Stimulated activated CD8-positive, alpha-beta memory T cell treated with anti-CD3 and anti-CD28 coated beads, Interleukin-4, amount 100 ng/mL, for 1 hour (primary cell): ENCODE measurements at places on chromosomes 16 and 17.

DNA sequence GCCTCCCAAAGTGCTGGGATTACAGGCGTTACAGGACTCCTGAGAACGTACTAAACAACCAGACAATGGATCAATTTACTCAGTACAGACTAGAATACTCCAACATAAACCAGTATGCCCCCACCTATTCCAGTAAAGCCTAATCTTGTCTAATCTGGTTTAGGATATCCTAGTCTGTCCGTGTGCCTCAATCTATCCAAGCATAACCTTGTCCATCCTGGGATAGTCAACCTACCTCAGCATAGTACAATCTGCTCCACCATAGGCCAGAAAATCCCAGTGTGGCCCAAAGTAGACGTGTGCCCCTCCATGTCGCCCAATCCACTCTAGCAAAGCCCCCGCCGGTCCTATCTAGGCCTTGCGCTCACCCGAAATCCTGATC, 625 bp downstream of the DVL2 start:
- DNase-seq = no peak

DNA sequence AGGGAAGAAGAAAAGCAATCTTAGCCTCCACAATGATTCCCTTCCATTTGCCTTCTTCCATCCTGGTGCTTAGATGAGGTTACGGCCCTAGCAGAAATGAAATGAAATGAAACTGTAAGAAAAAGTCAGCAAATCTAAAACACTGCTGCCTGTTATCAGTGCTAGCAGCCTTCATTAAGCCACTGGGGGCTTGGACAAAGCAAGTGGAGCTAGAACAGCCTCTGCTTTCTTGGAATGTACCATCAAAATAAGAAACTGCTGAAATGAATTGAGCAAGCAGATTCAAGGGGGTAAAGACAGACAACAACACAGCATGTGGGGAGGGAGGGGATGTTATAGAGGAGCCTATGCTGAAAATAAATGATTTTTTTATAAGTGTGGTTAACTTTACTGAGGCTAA, 5.1 kb downstream of the ANKFN1 start:
- no peak for DNase-seq

DNA sequence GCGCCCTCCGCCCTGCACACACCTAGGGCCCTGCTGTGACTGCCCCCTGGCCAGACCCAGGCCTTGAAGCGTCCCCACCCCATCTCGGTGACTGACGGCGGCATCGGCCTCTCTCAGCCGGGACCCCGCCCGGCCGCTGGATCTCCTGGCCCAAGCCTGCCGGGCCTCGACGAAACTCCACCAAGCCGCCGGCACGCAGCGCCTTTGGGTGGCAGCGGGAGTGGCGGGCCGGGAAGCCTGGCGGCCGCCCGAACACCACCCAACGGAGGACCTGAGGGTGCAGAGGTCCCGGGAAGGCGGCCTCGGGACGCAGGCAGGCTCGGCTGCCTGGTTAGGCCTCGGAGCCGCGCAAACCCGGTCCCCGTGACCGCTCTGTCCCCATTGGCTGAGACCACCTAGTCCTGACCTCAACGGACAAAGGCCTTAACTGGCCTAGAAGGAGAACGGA, 12.0 kb upstream of the TMEM97 start:
- DNase-seq = no peak

DNA sequence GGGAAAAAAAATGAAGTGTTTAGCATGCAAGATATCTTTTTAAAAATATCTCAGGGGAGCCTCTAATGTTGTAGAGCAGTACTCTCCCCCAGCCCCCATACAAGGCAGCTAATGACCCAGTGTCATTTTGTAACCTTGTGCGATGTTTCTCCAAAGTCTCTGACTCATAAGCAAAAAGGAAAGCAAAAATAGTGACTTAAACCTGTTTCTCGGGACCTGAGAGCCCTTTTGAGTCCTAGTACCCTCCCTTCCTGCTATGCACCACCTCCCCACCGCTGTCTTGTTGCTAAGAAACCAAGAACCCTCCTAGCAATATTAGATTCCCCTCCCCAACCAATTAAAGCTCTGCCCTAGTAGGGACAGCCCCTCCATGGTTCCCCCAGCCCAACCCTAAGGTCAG, 2.8 kb downstream of the MYCBPAP start:
- DNase-seq = no peak

- DNase-seq = no peak
Observed at GRCh38 chr17:27960183-27960849, 67.2 kb upstream of the LYRM9 start.

DNA sequence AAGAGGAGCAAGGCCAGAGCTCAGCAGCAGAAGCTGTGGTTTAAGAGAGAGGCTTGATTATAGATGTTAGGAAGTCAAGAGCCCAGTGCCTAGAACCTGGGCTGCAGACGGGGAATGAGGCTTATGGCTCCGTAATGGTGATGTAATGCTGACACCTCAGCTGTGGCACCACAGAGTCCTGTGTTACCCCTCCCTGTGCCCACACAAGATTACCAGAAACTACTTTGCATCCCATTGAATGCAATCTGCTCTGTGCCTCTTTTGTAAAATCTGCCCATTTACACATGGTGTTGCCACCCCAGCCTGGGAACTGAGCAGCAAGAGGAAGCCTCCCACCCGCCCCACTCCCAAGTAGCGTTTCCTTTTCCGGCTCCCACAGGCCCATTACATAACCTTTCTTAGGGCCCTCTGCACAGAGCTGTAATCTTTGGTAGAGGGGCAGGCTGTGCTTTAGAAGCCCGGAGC, 57.0 kb downstream of the PITPNC1 start:
- DNase-seq = no peak

DNA sequence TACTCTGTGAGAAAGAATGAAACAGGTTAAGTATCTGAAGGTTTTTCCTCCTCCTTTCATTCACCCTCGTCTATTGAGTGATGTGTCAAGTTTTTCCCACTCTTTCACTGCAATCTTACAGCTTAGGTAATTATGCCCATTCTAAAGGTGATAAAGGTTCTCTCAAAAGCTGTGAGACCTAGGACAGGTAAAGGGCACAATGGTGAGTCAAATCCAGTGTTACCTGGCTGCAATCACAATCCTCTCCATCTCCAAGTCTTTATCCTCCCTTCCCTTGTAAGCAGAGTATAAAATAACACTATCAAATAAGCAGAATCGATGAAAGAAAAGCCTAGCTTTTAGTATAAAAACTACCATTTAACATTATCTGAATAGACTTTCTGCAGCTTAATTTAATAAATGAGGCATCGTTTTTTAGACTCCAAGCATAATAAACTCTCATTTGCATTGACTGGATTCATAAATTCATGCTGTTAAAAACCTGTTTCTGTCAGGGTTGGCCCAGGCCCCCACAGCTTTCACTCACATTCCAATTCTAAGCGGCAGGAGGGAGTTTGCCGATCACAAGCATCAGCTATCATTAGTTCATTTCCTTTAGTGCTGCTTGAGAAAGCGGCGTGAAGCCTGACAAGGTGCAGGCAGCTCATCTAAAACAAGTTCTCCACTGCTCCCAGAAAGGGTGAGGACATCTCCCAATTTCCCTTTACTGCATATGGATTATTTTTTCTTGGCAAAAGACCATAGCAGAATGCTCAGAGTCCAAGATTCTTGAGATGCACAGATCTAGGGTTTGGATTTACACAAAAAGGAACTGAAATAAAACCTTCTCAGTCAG, 67.8 kb downstream of the CDH8 start:
- DNase-seq = no peak

GRCh38 chr17:29623283-29623647, 553 bp upstream of the CORO6 start:
- no peak for DNase-seq

DNA sequence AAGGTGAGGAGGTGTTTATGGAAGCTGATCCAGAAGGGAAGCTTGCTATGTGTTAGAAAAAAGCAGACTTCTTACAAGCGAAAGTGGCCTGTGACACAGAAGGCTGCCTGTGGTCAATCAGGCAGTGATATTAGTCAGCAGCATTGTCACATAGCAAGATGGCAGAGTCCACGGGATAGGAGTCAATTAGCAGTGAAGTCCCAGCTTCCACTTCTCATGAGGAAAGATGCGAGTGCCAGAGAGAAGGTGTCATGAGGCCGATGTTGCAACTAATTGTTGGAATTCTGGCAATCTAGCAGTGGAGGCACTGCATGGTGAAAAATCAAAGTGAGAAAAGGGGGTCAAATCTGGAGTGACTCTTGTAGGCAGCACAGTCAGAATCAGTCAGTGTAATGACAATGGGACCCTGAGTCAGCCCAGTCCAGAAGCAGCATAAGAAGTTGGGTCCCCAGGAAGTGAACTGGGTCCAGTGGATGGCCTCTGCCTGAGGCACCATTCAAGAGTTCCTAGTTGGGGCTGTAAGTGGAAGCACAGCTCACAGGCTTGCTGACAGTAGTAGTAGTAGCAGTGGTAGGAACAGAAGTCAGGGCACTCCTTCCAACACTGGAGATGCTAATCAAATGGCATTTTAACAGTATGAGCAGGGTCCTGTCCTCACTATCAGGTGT, 85.1 kb downstream of the TNFRSF13B start:
- no peak for DNase-seq

GRCh38 chr16:66678337-66678736, 18.2 kb downstream of the CMTM4 start:
- no peak for DNase-seq

DNA sequence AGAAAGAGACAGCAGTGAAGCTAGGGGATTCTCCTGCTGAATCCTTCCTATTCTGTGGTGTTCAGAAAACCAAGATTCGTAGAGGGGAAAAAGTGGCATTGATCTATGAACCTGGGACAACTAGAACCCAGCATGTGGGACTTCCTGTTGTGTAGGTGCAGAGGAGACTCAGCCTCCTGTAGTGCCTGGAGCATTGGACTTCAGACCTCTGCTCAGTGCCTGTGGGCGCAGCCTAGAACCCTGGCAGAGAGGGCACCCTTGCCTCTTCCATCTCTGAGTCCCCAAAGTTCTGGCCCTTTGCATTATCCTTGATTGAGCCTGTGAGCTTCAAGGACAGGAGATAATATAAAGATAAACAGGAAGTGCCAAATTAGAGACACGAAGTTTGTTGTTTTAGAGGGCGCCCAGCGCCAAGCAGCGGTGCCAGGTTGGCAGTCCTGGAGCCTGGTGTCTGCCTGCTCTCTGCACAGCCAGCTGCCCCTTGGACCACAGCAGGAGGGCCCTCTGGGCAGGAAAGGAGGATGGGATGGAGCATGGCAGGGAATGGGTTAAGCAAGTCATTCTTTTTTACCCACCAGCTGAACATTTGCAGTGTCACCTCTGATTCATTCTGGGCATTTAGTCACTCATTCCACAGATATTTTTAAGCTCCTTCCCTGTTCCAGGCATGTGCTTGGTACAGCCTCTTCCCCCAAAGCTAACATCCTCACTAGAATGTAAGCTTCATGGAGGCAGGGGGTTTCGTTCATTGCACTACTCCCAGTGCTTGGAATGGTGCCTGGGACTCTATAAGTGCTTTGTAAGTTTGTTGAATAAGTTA, 11.9 kb upstream of the SP6 start:
- DNase-seq = no peak

DNA sequence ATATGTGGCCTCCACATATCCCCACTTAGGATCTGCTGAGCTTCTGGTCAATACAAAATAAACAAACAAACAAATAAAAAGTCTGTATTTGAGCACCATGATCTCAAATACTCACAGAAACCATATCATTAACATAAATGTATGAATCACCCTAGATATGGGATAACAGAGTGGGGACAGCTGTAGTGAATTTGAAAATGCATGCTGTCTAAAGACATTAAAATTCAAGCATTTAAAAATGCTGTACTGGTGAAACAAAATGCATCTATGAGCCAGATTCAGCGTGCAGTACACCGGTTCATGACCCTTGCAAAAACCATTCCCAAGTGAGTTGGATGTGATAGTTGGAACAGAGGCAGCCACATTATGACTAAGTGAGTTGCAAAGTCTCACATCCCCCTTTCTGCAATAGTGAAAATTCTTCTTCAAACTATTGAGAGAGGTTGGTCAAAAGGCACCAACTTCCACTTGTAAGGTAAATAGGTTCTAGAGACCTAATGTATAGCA, 12.3 kb downstream of the GRIN2A start:
- no peak for DNase-seq

- DNase-seq = no peak
Observed at GRCh38 chr17:65287040-65287439, 149.9 kb downstream of the RGS9 start.

GRCh38 chr16:80614908-80615671, 74.3 kb downstream of the DYNLRB2 start:
- no peak for DNase-seq

- no peak for DNase-seq
Observed at GRCh38 chr16:2475413-2476344, 752 bp downstream of the TBC1D24 start.

- DNase-seq = no peak
Observed at GRCh38 chr17:65099941-65100315, 37.2 kb upstream of the RGS9 start.

GRCh38 chr16:82993926-82994325, 367.2 kb downstream of the CDH13 start:
- no peak for DNase-seq

- DNase-seq = no peak
Observed at GRCh38 chr17:82228278-82228841, 482 bp upstream of the SLC16A3 start.

- no peak for DNase-seq
Observed at GRCh38 chr16:79758615-79759346, 158.2 kb upstream of the MAF start.

- no peak for DNase-seq
Observed at GRCh38 chr16:21179983-21180365, 21.5 kb downstream of the LDAF1 start.

DNA sequence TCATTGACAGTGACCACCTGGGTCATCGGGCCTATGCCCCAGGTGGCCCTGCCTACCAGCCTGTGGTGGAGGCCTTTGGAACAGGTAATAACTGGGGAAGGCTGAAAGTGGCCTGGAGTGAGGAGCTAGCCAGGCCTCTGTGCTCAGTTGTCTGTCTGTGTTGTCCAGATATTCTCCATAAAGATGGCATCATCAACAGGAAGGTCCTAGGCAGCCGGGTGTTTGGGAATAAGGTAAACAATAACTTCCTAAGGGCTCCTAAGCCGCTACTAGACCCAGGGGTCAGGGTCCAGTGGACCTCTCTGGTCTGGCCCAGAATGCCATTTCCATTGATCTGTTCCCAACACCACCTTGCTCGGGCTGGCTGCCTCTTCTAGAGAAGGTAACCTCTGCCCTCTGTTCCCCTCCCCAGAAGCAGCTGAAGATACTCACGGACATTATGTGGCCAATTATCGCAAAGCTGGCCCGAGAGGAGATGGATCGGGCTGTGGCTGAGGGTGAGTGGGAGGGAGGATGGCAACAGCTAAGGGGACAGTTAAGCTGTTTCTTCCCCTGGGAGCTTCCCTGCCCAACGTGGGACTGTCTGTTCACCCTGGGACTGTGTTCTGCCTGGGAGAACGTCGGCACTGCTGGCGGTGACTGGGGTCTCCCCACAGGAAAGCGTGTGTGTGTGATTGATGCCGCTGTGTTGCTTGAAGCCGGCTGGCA, 1.9 kb upstream of the MLX start:
- DNase-seq = no peak

DNA sequence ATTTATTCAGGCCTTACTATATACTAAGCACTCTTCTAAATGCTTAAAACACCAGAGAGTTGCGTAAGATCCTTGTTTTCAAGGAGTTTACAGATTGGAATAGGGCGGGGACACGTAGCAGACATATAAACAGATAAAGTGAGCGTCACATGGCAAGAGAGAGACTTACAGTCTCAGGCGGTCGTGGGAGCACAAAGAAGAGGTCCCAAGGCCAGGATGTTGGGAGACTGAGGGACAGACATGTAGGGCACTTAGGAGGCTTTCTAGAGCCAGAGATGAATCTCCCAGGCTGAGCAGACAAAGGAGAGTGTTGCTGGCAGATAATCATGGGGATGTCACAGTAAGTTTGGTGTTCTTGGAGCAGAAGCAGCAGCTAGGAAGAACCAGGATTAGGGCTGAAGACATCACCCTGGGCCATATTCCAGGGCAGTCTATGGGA, 119.1 kb upstream of the ANKFN1 start:
- no peak for DNase-seq
